ENCODE measurements at places on chromosomes 12 and 14.
A peak's percentile ranks its signal among the peaks of the same experiment; 100 is the strongest.

DNA sequence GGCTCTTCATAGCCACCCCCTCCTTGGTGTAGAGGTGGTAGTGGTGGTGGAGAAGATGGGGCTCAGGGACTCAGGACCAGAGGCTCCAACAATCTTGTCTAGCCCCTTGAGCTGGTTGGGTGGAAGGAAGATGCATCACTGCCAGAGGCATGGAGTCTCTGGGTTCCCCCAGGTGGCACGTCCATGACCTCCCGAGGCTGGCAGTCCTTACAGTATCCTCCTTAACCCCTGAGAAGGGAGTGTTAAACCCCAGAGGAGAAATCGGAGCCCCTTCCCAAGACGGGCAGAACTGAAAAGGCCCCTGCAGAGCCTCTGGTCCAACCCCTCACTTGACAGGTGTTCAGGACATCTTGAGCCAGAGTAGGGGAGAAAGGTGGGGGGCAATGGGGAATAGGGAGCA lies 9.1 kb downstream of the KRT83 start:
- no peak for DNase-seq

DNA sequence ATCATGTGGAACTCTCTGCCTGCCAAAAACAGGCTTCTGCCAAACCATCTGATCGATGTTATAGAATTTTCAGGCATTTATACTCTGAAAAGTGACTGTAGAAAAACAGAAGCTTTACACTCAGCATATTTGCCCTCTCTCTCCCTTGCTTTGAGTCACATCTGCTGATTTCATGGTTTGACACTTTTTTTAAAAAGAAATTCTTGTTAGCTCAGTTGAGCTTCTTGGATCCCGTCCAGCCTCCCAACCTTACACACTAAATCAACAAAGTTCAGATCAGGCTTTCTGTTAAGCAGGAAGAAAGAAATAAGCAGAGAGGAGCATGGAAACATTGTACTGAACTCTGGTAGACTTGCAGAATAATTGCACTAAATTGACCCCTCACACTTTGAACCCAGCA lies 193.6 kb upstream of the SEL1L start:
- no peak for DNase-seq

- DNase-seq: no peak
These were observed 62.5 kb downstream of the ITPR2 start for GRCh38 chr12:26770239-26771070.

- no peak for DNase-seq
These were observed 132.9 kb downstream of the CEP83 start for GRCh38 chr12:94326727-94327126.

- DNase-seq: no peak
These were observed 234.7 kb downstream of the CCDC91 start for GRCh38 chr12:28424965-28425364.

DNA sequence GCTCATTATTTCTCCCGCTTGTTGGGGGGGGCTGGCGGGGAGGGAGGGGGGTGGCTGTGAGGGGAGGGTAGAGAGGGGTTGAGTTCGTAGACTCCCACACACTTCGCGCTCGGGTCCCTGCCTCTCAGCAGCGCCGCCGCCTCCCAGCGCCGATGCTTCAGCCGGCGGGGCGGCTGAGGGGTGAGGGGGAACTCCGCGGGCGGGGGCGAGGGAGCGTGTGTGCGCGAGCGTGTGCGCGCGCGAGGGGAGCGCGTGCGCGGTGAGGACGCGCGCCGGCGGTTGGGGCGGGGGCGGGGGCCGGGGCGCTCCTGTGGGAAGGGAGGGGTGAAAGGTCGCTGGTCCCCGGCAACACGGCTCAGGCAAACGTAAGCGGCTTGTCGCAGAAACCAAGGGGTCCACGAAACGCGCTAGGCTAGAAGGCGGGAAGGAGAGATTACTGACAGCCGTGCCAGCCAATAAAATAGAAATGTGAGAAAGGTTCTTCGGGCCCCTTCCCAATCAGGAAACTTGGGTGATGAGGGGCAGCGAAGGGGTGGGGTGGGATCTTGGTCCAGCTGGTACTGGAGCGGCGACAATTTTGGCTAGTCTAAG lies 343 bp upstream of the NOVA1 start:
- no peak for DNase-seq

DNA sequence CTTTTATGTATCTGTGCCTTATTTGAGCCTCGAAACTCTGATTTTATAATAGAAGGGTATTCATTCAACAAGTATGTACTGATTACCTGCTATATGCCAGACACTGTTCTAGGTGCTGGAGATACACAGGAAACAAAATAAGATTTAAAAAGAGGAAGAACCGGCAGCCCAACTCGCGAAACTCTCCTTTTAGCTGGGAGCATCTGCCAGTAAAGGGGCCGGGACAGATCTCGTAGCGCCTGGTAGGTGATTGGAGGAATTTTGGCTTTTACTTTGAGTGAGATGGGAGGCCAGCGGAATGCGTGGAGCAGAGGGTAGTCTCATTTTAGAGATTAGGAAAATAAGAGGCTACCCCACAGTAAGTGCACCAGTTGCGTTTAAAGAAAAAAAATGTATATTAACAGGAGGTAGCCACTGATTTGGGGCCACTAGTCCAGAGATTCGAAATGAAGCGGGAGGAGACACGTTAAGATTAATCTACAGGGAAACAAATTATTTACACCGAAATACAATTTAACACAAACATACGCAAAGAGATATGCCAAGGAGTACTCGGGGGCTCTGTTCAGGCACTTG lies 520 bp upstream of the MON2 start:
- DNase-seq: peak; percentile 15

GRCh38 chr12:46523446-46523845 lies 150.9 kb upstream of the SLC38A2 start:
- DNase-seq: no peak

- no peak for DNase-seq
These were observed 28.0 kb downstream of the DERA start for GRCh38 chr12:15939111-15939510.

- no peak for DNase-seq
These were observed 30.6 kb downstream of the SLC16A7 start for GRCh38 chr12:59626382-59626781.

GRCh38 chr12:118237908-118238307 lies 102.0 kb downstream of the PEBP1 start:
- DNase-seq: no peak

DNA sequence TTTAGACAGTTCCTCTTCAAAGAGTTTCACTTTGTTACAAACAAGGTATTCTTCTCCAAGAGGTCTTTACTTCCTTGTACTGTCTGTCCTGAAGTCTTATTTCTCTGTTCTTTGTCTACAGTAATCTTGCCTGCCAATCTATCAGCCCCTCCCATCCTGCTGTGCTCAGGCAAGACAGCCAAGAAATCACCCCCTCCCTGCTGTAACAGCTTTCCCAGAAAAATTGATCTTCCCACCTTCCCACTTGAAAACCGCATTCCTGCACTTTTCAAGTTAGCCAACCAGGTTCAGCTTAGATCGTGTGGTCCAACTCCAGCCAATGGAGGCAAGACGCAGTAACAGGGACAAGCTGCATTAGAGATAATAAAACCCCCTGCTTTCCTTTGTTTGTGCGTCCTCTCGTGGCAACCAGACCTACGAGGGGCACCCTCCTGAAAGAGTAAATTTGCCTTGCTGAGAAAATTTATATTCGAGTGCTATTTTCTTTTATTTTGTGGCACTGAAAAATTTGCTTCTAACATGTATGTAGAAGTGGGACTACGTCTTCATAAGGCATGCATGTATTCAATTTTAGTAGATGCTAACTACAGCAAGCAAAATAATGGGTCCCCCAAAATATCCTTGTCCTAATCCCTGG lies 46.5 kb upstream of the ESR2 start:
- no peak for DNase-seq

GRCh38 chr14:32443890-32444661 lies 115.0 kb downstream of the AKAP6 start:
- no peak for DNase-seq

- DNase-seq: no peak
These were observed 536 bp downstream of the PARPBP start for GRCh38 chr12:102120564-102120873.

- peak; percentile 70 for DNase-seq
These were observed 1.4 kb downstream of the NFKBIA start for GRCh38 chr14:35403114-35403602.

DNA sequence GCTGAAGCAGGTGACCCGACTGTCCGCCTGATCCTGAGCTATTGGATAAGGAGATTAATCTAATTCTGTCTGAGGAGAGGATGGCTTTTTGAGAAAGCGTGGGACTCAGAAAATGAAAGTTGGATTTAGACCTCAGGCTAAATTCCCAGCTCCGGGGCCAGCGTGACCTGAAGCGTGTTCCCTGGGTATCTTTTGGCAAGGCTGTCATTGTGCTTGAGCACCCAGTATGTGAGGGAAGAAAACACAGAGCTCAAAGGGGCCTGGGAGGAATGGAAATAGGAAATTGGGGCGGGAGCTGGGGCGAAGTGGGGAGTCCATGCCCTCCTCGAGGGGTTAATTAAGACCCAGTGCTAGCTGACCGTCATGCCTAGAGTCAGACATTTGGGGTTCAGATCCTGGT lies 17.5 kb upstream of the CCDC63 start:
- DNase-seq: no peak

- no peak for DNase-seq
These were observed at the start of gene SLC39A5 for GRCh38 chr12:56229916-56230431. SLC39A5 (plus strand) TSS chr12:56230051; CDS start chr12:56231275, 1,224 bp downstream.

- DNase-seq: no peak
These were observed 6.2 kb downstream of the TC2N start for GRCh38 chr14:91861091-91861490.

- no peak for DNase-seq
These were observed 4.7 kb downstream of the LRIG3 start for GRCh38 chr12:58915634-58916033.

GRCh38 chr12:58732894-58733293 lies 187.4 kb downstream of the LRIG3 start:
- DNase-seq: no peak

- no peak for DNase-seq
These were observed 12.5 kb downstream of the HNRNPC start for GRCh38 chr14:21256539-21257393.

- DNase-seq: no peak
These were observed 227.7 kb downstream of the SLC16A7 start for GRCh38 chr12:59823567-59823966.

DNA sequence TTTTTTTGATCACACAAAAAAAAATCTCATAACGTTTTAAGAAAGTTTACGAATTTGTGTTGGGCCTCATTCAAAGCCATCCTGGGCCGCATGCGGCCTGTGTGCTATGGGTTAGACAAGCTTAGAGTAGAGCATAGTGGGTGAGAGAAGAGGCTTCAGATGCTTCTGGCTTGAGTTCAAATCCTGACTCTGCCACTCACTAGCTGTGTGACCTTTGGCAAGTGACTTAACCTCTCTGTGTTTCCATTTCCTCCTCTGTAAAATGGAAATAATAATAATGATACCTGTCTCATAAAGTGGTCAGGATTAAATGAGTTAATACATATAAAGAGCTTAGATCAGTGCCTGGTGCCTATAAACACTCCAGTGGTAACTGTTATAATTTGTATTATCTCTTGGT lies 6.2 kb downstream of the P2RX4 start:
- DNase-seq: no peak

- no peak for DNase-seq
These were observed 76.0 kb downstream of the LIN52 start for GRCh38 chr14:74160763-74161162.

- no peak for DNase-seq
These were observed 5.0 kb upstream of the CD4 start for GRCh38 chr12:6784296-6784695.

- DNase-seq: peak; percentile 65
These were observed 466.0 kb downstream of the RAD51B start for GRCh38 chr14:68285421-68286179.

DNA sequence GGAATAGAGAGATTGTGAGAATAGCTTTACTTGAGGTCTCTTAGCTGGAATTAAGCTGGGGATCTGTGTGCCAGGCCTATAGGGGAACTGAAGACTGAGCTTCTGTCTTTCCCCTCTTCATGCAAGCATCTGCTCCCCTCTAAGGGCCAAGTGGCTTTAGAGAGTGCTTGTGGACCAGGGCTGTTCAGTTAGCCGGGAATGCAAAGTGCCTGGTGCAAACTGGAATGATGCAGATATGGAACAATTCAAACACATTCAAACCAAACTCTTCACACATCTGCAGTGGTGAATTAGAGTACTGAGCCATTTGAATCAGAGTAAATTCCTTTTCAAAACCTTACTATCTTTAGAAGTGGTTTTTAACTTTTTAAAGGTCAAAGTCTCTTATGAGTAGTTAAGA lies 99.0 kb downstream of the LIN7A start:
- no peak for DNase-seq

Data from activated CD4-positive, alpha-beta T cell treated with anti-CD3 and anti-CD28 coated beads for 4 hours (primary cell).